NCI-H510A treated with DMSO at 0.1 percent for 48 hours (cell line): ENCODE measurements at places on chromosomes 13 and 19.
A peak's percentile ranks its signal among the peaks of the same experiment; 100 is the strongest.

DNA sequence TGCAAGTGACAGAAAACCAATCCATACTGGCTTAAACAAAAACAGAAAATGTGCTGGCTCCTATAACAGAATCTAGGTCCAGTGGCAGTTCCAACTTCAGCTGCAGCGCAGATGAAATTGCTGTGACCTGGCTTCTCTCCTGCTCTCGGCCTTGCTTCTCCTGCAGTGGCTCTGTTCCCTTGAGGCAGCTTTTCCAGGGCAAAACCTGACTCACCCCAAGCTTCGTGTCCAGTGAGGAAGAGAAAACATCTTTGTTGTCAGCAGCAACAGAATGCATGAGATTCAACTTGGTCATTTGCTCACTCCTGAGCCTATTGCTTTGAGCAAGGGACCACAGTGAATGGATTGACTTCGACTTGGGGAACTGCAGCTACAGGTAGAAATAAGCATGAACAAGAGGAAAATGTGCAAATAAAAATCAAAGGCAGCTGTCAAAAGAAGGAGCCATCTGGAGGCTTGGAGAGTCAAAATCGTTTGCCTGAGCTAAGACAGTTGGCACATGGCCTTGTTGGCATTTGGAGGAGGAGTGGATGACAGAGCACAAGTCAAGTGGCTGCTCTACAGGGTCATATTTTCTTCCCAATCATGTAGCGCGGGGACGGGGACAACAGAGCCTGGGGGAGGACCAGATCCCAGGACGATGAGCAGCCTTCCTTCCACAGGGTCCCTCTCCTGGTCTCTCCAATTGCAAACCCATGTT is 523.4 kb downstream of the FGF9 start:
- peak; percentile 21 for DNase-seq

- DNase-seq, result no peak
Measured at GRCh38 chr13:30339738-30340330, 32.5 kb upstream of the KATNAL1 start.

DNA sequence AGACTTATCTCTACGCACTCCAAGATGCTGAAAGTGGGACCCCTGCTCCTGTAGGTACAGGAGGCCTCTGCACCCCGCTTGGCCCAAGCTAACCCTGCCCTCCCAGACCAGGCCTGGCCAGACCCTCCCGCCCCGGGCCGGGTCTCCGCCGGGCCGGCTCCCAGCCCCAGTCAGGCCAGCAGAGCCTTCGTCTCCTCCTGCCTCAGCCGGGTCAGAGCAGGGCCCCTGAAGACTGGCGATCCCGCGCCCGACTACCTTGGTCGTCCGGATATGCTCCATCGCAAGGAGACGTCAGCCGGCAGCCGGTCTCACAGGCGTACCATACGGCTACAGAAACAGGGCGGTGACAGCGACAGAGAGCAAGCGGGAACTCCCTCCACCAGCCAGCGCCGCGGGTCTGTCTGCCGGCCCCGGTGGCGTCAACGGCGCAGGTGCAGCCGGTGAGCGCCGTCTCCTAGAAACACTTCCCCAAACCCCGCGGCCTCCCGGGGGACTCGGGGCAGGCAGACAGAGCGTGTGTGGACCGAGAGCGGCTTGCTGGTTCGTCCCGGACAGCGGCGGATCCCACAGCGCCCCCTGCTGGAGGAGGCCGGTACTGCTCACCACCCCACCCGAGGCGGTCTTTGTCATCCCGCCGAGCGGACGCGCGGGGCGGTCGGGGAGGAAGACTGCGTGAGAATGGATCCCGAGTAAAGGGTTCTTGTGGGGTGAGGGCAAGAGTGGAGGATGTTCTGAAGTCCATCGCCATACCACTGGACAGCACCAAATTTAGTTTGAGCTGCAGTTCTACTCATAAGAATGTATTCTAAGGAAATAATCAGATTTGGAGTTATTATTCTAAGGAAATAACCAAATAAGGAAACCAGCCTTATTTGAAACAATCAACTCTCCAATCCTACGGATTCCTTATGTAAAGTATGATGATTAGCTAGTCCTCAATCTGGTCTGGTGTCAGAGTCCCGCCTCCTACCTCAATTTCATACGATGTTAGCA is at the start of gene MTMR6:
Gene MTMR6, minus strand, starts transcription at position 520 of the 993 bp plus-strand sequence. Its CDS starts 241 bp downstream, at position 279.
- peak; percentile 69 for DNase-seq

DNA sequence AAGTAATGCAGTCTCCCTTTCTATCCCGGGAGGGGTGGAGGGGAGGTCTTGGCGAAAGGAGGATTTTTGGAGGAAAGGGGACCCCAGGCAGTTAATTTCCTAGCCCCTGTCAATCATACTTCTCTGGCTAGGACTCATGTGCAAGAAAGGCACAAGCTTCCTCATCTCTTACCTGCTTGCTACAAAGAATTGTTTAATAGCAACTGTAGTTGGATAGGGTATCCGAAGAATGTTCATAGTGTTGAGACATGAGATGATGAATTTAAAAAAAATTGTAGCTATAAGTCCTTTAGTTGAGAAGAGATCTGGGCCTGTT is 525 bp downstream of the BORA start:
- no peak for DNase-seq

DNA sequence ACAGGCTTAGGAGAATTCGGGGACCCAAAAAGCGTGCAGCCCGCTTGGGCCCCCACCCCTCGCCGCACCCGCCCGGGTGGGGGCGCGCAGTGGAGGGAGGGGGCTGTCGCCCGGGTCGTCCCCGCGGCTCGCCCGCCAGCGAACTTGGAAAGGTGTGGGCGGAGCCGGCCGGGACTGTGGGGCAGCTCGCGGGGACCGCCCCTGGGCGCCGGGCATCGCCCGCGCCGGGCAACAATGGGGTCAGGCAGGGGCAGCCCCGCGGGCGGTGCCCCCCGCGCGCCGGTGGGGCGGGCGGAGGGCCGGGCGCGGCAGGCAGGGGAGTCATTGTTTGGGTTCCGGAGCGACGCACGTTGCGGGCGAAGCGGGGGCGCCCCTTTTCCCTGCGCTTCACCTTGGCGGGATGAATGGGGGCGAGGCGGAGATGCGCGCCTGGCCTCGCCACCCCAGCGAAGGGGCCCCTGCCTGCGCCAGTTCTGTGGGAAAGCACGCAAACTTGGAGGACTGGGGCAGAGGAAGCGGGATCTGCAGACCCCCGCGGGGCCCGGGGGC is 647 bp upstream of the KLF12 start:
- peak; percentile 2 for DNase-seq

DNA sequence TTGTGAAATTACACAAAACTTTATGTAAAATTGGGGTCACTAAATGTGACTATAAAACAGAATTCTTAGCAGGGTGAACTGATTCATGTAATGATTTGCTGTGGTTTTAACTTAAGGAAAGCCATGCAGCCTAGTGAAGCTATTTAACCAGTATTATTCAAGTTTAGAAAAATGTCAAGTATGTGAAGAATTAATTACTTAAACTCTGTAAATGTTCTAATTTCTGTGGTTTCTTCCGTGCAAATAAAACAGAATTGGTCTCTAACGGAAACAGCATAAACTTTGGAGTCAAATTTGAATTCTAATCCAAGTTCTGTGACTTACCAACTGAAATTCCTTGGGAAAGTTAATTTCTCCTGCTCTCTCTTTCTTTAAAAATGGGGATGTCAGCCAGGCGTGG is 13.3 kb downstream of the CDC16 start:
- no peak for DNase-seq

- DNase-seq, result no peak
Measured at GRCh38 chr19:42290523-42291434, 11.2 kb upstream of the PRR19 start.

GRCh38 chr19:45075301-45076028 is 813 bp downstream of the ZNF296 start:
- peak; percentile 83 for DNase-seq

DNA sequence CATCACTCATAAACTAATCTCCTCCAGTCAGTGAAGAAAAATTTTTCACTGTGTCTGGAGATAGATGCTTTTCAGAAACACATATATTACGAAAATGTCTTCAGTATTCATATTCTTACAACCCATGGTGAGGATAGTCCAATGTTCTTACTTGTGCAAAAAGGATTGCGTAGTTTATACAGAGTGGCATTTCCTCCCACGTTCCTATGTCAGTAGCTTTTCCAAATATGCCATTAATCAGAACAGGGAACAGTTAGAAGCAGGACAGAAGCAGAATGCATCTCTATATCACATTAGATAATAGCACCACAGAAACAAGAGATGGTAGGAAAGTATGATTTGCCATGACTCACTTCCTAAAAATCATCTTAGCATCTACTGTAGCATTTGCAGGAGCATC is 282.9 kb downstream of the SLITRK5 start:
- DNase-seq, result no peak

- no peak for DNase-seq
Measured at GRCh38 chr13:99829593-99830239, 141.9 kb downstream of the ZIC5 start.

DNA sequence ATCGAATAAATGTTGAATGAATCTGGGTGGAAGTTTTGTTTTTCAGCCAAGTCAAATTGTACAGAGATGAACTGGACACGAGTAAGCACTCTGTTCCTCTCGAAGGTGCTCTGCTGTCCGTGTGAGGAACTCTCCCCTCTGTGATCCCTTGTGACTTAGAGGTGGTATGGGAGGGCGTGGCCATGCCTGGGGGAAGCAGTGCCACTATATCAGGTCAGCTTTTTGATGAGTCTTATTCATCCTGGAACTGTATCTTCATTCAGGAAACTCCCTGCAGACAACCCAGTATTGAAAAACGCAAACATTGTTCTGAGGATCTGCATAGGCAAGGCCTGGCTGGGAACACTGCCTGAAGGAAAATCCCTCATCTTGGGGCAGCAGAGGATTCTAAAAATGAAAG is 45.7 kb upstream of the FLT1 start:
- DNase-seq, result no peak

DNA sequence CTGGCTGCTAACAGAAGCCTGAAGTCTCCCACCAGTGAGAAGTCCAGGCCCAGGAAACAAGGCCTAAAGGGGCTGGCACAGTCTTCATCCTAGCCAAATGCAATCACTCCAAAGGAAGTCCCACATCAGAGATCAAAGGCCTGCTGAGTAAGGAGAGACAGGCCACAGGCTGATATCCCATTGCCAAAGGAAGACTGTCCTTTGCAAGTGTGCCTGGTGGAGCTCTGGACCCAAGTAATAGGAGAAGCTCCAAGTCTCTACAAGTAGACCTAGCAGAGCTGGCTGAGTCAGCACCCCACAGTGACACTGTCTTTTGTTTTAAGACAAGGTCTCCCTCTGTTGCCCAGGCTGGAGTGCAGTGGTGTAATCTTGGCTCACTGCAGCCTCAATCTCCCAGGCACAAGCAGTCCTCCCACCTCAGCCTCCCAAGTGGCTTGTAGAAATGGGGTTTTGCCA is 4.5 kb downstream of the DBP start:
- no peak for DNase-seq

GRCh38 chr13:108961542-108962125 is 332.2 kb downstream of the MYO16 start:
- peak; percentile 81 for DNase-seq

DNA sequence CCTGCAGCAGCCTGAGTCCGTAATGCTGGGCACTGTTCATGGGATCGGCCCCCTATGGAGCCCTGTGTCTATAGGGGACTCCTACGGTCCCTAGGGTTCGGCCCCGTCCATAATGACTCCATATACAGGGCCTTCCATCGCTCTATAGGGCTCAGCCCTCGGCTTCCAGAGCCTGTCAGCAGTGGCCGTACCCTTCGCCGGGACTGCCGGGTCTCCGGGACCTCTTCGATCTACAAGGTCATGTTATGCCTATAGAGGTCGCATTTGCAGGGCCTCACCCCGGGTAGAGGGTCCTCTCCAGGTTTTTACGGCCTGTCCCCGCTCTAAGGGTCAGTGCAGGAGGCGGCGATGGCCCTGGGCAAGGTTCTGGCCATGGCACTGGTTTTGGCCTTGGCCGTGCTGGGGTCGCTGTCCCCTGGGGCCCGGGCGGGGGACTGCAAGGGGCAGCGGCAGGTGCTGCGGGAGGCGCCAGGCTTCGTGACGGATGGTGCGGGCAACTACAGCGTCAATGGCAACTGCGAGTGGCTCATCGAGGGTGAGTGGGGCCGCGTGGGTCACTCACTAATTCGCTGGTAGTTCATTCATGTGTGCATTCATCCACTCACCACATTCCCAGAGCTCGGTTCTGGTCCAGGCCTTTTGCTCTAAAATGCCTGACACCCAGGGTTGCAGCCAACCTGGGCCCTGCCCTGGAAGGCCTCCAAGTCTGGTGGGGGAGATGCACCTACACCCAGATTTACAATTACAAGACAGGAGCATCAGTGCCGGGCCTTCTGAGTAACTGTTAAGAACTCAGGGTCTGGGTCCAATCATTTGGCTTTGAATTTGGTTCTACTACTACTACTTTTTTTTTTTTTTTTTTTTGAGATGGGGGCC is 699 bp downstream of the MEGF8 start:
- peak; percentile 28 for DNase-seq

GRCh38 chr19:6925801-6926751 is 38.7 kb downstream of the ADGRE1 start:
- no peak for DNase-seq

DNA sequence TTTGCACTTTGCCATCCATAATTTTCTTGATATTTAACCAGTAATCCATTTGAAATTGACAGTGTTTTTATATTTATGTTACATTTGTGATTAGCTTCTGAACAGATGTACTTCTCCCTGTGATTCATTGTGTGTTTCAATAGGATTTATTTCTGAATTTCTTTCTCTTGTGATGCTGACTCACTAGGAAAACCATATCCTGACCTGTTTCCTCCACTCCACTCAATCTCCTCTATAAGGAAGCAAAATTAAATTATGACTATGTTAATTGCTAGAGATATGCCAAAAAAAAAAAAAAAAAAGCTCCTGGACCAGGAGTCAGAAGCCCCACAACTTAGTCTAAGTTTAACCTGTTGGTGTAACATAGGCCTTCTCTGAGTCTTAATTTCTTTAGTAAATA is 614.6 kb upstream of the SPRY2 start:
- DNase-seq, result no peak

GRCh38 chr13:59038824-59039223 is 1124.9 kb downstream of the DIAPH3 start:
- peak; percentile 19 for DNase-seq

- no peak for DNase-seq
Measured at GRCh38 chr19:38464421-38465082, 31.1 kb downstream of the RYR1 start.

- peak; percentile 95 for DNase-seq
Measured at GRCh38 chr19:48551437-48552302, at the start of gene SULT2B1. SULT2B1 (plus strand) TSS chr19:48552172; CDS start chr19:48552253, 81 bp downstream.

GRCh38 chr19:18373892-18374629 is 11.9 kb upstream of the GDF15 start:
- DNase-seq, result peak; percentile 60

- no peak for DNase-seq
Measured at GRCh38 chr13:41065078-41065477, 3.8 kb downstream of the WBP4 start.

GRCh38 chr19:18921593-18921992 is 2.1 kb downstream of the DDX49 start:
- no peak for DNase-seq
